DMS 273 treated with DMSO at 0.1 percent for 48 hours (cell line): ENCODE measurements at places on chromosomes 2 and 18.

- DNase-seq, result no peak
Observed at GRCh38 chr2:216822470-216822869, 37.4 kb downstream of the TNP1 start.

- no peak for DNase-seq
Observed at GRCh38 chr2:202491514-202491913, 115.4 kb downstream of the BMPR2 start.

- no peak for DNase-seq
Observed at GRCh38 chr2:4931721-4932365, 760.3 kb upstream of the SOX11 start.

- DNase-seq, result peak; percentile 55
Observed at GRCh38 chr2:234864506-234864905, 87.3 kb upstream of the SH3BP4 start.

- DNase-seq, result no peak
Observed at GRCh38 chr18:37570336-37570930, 4.8 kb upstream of the CELF4 start.

- DNase-seq, result no peak
Observed at GRCh38 chr2:206970589-206971360, 31.5 kb downstream of the CPO start.

DNA sequence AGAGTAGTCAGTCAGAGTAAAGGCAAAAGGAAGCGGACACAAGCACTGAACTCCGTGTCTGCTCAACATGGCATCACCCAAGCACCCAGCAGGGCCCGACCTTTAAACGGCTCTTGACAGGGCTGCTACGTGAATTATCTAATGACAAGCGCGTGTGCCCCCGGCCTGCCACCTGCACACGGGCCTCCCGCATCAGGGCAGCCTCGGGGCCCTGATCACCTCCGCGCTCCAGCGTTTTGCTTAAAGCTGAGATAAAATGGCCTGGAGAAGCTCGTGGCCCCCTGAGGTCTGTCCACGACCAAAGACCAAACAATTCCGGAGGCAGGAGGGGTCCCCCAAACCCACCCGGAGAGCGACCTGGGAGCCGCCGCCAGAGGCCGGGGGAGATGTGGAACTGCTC is 376 bp downstream of the NDUFA10 start:
- no peak for DNase-seq

DNA sequence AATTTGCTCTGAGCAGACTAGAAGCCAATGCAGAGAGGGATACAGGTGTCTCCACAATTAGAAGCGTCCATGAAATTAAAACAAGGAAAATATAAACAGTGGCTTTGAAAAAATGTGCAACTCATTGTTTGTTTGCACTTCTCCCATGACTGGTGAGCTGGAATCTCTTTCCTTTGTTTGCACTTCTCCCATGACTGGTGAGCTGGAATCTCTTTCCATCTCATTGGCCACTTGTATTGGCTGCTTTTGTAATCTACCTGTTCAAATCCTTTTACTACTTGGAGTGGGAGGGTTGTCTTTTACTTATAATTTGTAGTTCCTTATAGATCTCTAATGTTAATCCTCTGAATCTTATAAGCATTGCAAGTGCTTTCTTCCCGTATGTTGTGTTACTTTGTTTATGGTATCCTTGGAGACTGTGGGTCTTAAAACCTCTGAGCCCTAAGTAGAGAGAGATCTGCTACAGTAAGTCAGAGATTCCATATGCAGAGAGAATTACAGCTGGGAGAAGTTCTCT is 94.1 kb downstream of the RTN4 start:
- no peak for DNase-seq

- DNase-seq, result peak; percentile 72
Observed at GRCh38 chr2:191478799-191479679, 198.9 kb upstream of the NABP1 start.

DNA sequence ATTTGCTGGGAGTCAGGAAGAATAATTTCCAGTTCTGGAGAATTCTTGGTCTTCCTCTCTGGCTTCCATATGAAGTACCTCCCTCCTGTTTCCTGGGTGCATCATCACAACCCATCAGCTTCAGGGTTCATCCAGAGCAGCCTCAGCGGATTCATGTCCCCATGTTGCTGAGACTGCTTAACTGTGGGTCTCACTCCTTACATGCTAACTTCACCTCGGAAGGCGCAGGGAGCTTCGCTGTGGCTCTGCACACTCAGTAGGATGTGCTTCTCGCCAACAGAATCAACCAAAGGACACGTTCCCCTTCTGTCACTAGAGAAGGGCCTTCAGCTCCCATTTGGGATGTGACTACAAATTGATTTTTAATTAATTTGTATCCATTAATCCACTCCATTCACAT is 24.2 kb downstream of the FBLN7 start:
- DNase-seq, result no peak

GRCh38 chr2:109736177-109736827 is 57.8 kb upstream of the RGPD5 start:
- peak; percentile 10 for DNase-seq

DNA sequence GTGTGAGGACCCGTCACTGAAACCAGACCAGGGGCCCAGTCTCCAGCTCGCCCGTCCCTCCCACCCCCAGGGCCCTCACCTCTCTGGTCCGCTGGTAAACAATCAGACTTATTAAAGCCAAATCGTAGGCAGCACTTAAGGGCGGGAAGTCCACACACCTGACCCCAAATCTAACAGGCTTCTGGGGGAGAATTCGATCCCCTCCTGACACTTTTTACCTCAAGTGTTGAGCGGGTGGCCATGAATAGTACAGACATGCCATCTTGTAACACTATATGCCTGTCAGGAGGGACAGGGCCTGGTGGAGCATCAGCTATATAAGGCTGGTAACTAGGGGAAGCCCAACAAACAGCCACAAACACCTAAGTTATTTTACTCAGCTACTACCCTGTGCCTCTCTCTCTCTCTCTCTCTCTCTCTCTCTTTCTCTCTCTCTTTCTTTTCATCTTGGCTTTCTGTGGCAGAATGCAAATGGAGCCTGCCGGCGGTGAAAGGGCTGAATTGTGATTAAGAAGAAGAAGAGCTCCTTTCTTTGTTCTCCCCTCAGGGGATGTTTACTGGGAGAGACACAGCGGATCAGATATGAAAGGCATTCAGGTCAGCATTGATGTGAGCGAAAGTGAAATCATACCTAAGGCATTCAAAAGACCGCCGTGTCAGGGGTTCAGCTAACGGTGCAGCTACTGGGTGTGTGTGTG is 9.5 kb downstream of the ZEB2 start:
- DNase-seq, result no peak

GRCh38 chr18:31677592-31677991 is 6.8 kb downstream of the B4GALT6 start:
- DNase-seq, result no peak

DNA sequence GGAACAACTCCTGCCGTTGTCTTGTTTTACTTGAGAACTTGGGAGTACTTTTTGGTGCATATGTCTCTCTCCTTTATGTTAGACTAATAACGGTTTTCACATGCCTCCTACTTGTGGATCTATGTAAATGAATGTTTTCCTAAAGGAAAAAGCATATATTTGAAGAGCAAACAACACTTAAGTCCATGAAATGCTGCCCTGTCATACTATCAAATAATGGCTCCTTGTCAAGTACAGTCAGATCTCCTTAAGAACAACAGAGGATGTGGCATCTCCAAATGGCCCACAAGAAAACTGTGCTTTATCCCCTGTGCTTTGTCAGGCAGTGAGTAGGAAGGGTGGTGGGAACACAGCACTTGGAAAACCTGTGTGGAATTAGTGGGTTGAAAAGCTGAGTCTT is 198.2 kb downstream of the PTGR3 start:
- no peak for DNase-seq

DNA sequence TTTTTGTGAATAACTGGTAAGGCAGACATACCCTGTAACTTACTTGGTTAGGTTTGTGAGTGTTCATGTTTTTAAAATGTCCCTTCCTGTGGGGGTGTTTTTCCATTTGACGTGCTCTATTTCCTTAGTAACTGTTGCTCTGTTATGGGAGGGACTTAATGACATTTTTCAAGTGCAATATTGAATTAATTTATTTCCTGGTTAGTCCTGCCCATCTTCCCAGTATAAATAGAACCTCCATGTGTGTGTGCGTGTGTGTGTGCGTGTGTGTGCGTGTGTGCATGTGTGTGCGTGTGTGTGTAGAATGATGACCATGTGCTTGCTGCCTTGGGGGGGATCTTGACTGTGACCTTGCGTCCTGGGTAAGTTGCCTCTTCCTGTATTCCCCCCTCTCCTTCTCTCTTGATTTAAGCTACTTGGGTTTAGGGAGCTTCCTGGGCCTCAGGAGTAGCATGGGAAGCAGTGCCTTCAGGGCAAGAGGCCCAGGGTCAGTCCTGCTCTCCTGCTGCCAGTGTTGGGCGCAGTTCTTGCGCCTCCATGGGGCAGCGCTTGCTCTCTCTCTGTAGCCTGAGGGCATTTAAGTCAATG is 163.9 kb downstream of the LDLRAD4 start:
- DNase-seq, result no peak

DNA sequence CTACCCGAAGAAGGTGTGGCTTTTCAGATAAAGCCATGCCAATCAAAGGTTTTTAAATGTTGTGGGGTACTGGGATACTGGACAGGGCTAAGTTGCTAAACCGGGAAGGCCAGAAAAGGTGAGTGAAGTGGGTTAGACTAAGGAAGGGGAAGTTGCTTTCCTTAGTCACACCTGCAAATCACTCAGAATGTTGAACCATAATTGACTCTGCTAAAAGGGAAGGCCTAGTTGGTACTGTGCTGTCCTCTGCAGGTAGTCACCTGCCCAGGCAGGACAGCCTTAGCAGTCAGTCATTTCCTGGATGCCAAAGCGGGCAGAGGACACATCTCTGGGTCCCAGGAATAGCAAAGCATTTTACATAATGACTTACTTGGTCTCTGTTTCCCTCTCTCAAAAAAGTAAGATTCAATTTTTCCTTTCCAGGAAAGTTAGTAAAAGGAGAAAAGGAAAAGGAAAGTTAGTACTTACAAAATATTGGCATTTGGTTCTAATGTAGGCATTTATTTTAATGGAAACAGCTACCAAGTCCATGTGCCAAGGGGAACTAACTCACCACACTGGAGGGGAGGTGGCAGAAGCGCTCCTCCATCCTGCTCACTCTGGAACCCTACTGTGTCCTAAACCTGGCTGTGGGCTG is 60.3 kb downstream of the RFTN2 start:
- DNase-seq, result no peak

- peak; percentile 61 for DNase-seq
Observed at GRCh38 chr2:69241093-69241492, 145.9 kb downstream of the GFPT1 start.

- DNase-seq, result no peak
Observed at GRCh38 chr2:86072271-86072858, 33.3 kb downstream of the POLR1A start.

- no peak for DNase-seq
Observed at GRCh38 chr2:8371653-8372052, 310.2 kb upstream of the ID2 start.

GRCh38 chr2:70141902-70142589 is 48.8 kb downstream of the C2orf42 start:
- no peak for DNase-seq

- DNase-seq, result no peak
Observed at GRCh38 chr2:216375286-216375685, 3.0 kb upstream of the MARCHF4 start.

DNA sequence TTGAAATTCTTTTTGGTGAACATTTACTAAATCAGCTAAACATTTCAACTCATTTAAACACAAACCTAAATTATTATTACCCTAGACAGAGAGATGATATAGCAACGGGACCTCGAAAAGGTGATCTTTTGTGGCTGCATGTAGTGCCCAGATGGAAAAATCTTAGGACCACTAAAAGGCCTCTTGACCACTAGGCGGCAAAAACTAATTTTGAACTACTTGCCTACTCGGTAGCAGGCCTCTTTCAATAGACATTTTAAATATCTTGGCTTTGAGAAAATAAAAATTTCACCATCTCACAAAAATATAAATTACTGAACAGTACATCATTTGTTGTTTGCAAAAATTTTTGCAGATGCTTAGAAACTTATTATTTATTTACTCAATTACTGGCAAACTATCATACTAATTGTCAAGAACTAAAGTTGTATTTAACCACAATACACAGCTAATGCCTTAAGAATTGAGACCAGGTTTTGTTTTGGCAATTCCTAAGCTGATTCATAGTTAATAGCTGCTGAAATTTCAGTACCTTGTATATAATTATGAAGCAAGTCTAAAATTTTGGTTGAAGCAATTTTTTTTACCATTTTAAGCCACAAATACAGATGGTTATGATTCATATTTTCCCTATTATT is 9.4 kb downstream of the COL3A1 start:
- no peak for DNase-seq

GRCh38 chr2:224248944-224249371 is 152.9 kb downstream of the FAM124B start:
- DNase-seq, result no peak

GRCh38 chr2:24285484-24286152 is 74.7 kb downstream of the ITSN2 start:
- DNase-seq, result no peak

- DNase-seq, result peak; percentile 11
Observed at GRCh38 chr2:216536734-216537210, 38.1 kb downstream of the RPL37A start.

- DNase-seq, result no peak
Observed at GRCh38 chr2:190031969-190032618, 30.4 kb downstream of the MSTN start.

DNA sequence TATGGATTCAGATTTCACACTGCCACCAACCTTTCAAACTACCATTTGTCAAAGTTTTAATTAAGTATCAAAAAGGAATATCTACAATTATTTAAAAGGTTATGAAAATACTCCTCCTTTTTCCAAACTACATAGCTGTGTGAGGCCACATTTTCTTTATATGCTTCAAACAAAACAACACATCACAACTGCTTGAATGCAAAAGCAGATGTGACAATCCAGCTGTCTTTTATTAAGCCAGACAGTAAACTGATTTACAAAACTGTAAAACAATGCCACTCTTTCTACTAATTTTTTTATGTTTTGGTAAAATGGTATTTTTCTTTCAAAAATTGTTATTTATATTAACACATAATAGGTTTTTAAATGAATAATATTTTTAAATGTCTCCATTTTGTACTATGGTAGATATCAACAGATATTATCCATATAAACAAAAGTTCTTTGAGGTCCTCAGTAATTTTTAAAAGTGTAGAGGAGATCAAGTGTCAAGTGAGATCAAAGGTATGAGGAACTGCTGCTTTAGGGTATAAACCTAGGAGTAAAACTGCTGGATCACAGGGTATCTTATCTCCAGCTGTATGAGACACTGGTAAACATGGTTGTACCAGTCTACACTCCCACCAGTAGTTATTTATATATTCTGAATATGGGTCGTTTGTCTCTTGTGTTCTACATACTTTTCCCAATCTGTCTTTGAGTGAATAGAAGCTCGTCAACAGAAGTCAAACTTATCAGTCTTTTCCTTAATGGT is 68.8 kb upstream of the SERTAD2 start:
- no peak for DNase-seq

DNA sequence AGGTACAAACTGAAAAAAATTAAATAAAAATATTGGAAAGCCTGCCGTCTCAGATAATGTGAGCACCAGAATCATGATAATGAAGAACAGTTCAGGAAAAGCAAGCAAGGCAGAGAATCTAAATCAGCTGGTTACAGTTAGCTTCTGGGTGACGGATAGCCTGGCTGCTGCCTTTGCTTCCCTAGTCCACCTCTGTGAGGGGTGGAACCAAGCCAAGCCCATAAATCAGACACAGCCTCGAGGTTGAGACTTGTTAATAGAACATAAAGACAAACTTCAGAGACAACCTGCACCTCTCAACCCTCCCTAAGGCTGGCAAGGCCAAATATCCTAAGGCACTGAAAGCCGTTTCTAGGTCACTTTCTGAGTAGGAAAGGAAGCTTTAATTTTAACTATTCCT is 334.7 kb upstream of the SLC39A10 start:
- DNase-seq, result no peak
